ENCODE measurements at places on chromosomes 12 and 14. TPM values are rescaled to one million over a fixed set of nuclear protein-coding genes. Genes with fewer than 3 reads are reported as not detected.
A peak's percentile ranks its signal among the peaks of the same experiment; 100 is the strongest.

- peak; percentile 13 for DNase-seq
Observed at GRCh38 chr14:22432348-22432976, 156.6 kb downstream of the DAD1 start.

DNA sequence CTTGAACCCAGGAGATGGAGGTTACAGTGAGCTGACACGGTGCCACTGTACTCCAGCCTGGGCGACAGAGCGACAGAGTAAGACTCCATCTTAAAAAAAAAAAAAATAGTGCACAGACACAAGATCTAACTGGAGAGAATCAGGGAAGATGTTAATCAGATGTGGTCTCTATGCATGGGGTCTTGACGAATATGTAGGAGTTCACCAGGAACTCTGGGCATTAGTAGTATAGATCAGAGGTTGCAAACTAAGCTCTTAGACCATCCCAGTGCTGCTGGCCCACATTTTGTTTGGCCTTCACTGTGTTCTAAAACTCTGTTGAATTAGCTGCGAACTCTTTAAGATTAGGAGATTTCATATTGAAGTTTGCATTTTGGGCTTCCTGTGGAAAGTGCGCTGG is 31.6 kb downstream of the SNRNP35 start:
- no peak for DNase-seq

TSPAN19 gene
- total RNA-seq, result 0.32 TPM

DNA sequence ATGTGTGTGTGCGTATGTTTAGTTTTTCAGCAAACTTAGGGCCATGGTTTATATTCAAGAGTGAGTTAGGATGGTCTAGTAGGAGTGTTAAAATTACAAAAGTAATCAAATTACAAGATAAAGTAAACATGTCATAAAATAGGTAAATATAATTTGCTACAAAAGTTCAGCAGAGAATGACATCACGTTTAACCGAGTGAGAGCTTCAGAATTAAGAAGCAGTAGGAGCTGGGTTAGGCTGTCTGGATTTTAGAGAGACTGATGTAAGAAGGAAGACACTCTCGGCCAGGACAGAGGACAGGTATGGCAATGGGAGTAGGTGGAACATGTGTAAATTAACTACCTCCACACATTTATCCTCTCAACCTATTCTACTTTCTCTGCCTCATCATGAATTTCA is 11.6 kb upstream of the MGST1 start:
- DNase-seq, result no peak

PLBD1 gene
- total RNA-seq, result 0.30 TPM

DNA sequence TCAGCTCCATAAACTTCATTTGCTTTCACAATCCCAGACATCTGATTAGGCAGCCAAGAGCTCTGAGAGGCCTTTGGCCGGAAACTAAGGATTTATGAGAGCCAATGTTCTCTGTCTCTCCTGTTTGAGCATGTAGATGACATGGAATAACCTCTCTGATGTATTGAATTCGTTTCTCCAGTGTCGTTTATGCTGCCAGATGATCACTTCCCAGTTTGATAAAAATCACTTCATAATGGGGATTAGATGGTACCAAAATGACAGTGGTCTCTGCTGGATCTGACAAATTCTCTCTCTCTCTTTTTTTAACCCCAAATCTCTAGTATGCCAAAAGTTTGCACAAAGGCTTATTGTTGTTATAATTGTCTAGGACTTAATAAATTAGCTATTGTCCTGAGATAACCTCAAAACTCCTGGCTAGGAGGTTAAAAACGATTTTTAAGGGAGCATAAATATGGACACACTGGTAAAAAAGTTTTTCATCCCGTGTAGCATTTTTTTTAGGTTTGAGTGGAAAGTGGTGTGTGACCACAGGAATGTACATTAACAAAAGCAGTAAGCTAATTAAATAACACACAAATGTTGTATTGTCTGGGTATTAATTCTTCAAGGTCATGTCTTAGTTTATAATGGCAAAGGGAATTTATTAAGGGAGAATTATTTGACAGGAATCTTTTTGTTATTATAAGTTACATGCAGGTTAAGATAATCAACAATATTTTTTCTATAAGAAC is 82.6 kb upstream of the USP44 start:
- no peak for DNase-seq

GRCh38 chr14:61451891-61452400 is 130.6 kb downstream of the PRKCH start:
- DNase-seq, result no peak

C12orf50 gene
- total RNA-seq, result not detected

ZDHHC22 gene
- total RNA-seq, result 0.10 TPM

DNA sequence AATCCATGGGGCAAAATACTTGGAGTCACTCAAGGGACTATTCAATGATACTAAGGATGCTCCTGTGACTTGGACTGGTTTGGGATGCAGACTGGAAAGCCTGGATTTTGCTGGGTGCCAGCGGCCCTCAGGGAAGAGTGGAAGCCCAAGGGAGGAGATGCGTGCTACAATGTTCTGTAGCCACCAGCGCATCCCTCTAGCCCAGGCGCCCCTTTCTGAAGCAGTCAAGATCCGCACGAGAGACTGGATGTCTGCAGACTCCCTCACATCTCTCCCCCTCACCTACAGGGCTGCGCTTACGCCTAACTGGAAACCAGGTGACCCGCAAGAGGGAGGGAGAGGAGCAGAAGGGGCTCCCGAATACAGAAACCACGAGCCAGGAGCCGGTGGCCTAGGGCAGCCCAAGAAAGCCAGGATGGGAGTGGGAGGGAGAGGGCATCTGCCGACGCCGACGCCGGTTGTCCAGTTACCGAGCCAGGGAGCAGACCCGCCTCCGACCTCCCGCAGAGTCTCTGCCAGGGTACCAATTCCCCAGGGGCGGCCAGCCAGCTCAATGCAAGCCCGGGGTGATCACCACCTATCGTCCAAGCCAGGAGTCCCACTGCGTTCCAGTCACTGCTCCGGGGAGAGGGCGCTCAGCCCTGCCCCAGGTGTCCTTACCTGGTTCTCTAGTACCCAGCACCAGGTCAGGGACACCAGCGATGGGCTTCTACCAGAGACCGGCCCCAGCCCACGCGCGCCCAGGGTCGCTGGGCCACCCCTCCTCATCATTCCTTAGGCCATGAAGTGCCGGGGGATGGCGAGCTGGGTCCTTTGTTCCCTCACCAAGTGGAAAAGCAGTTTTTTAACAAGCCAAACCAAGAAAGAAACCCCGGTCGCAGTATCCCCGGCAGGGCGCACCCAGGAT is 1.2 kb downstream of the NTN4 start:
- no peak for DNase-seq

- DNase-seq, result no peak
Observed at GRCh38 chr14:105087963-105088811, 23.0 kb upstream of the GPR132 start.

GRCh38 chr14:74568380-74568649 is 43.7 kb downstream of the LTBP2 start:
- no peak for DNase-seq

GRCh38 chr12:4905316-4905715 is 4.4 kb upstream of the KCNA1 start:
- no peak for DNase-seq

DNA sequence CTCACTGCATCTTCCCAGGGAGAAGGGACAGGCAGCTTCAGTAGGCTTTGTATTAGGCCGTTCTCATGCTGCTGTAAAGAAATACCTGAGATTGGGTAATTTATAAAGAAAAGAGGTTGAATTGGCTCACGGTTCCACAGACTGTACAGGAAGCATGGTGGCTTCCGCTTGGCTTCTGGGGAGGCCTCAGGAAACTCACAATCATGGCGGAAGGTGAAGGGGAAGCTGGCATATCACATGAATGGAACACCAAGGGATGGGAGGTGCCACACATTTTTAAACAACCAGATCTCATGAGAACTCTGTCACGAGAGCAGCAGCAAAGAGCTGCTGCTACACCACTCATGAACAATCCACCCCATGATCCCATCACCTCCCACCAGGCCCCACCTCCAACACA is 182.2 kb upstream of the SFSWAP start:
- DNase-seq, result no peak

GRCh38 chr12:49866859-49867569 is 24.1 kb upstream of the BCDIN3D start:
- DNase-seq, result peak; percentile 52

ANO2 gene
- not detected for total RNA-seq

GRCh38 chr12:95549392-95550084 is 1.7 kb downstream of the USP44 start:
- DNase-seq, result no peak

GRCh38 chr12:49557187-49557916 is 10.6 kb downstream of the MCRS1 start:
- DNase-seq, result no peak

- DNase-seq, result no peak
Observed at GRCh38 chr12:30934811-30935210, 8.3 kb downstream of the TSPAN11 start.

LALBA gene
- not detected for total RNA-seq

- DNase-seq, result no peak
Observed at GRCh38 chr12:78725951-78726580, 138.5 kb upstream of the SYT1 start.

DNA sequence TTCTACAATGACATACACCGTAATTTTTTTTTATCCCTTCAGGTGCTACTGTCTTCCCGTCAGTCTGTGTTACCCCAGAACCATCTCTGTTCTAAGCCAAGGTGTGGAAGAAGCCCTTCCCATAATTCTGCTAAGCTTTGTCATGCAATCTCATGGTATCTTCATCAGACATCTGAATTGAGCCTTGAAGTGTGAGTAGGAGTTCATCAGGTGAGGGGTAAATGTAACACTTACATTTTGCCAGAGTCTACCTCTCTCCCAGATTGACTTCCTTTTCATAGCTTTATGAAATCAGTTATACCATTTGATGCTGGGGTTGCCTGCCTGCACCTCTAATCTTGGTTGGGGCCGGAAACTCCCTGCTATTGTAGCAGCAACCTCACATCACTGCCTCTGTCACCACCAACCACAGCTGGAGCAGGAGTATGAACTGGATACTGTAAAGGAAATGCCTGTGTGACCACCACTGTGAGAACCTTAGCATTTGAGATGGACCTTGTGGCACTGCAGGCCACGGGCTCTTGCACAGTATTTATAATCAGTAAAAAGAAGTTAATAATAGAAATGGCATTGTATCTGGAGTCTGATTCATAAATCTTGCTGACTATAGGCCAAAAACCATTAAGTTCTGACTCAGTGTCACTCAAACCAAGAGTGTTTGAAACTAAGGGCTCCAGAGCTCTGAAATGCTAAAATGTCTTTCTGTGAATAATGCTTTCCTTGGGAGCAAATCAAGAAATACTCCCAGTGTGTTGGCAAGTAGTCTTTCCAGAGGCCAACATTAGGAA is 58.7 kb upstream of the STK38L start:
- DNase-seq, result no peak

- no peak for DNase-seq
Observed at GRCh38 chr12:117580015-117580717, 218.7 kb upstream of the NOS1 start.

CCDC175 gene
- not detected for total RNA-seq

SLC17A8 gene
- total RNA-seq, result not detected

- no peak for DNase-seq
Observed at GRCh38 chr12:66119870-66120241, 10.7 kb downstream of the LLPH start.

PRMT5 gene
- 186 TPM for total RNA-seq

DNA sequence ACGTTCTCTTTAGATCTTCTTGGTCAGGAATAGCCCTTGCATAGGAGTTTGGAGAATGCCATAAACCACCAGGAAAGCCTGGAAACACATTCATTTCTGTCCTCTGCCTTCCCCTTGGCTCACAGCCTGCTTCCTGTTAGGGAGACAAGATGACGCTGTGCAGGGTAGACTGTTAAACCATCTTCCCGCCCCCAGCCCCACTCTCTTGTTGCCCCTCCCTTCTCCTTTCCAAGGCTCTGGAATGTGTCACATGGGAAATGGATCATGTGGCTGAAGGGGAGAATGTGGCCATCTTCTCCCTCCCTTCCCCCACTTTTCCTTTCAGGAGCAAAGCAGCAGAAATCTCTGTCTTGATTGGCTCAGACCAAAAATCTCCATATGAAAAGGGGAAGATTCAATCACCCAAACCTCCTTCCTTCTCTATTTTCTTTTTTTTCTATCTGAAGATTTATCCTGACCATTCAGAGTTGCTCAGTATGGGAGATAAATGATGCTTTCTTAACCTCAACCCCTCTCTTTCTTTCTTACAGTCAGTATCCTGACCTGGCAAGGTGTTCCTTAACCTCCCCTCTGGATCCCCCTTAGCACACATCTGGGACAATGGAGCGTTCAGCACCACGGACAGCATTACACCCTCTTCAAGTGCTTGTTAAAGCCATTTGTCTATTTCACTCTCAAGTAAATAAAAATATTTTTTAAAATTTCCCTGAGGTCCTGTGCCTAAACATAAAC is 11.4 kb downstream of the GPR19 start:
- no peak for DNase-seq

OTX2 gene
- total RNA-seq, result not detected

SLC39A5 gene
- total RNA-seq, result 0.66 TPM

NKX2-1 gene
- total RNA-seq, result 0.84 TPM

GALC gene
- 0.59 TPM for total RNA-seq

DNA sequence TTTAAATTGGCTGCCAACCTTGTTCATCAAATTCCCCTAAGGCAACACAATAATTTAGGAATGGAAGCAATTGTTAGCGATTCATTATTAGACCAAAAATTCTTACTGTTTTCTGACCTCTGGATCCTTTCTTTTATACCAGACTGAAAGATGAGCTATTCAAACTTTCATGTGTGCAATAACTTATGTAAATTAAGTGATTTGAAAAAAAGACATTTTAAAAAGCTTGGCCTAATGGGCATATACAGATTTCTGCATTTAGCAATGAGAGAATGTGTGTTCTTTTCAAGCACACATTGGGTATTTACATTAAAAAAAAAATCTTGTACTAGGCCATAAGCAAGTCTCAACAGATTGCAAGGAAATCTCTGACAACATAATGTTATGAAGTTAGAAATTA is 65.5 kb downstream of the C12orf75 start:
- DNase-seq, result no peak

- DNase-seq, result no peak
Observed at GRCh38 chr12:120175062-120175461, 19.5 kb downstream of the GCN1 start.

MAP3K9 gene
- total RNA-seq, result 11.7 TPM

- DNase-seq, result no peak
Observed at GRCh38 chr12:46560874-46561273, 188.3 kb upstream of the SLC38A2 start.

- DNase-seq, result peak; percentile 83
Observed at GRCh38 chr12:12835378-12836146, 22.4 kb downstream of the DDX47 start.

TXNDC16 gene
- total RNA-seq, result 2.7 TPM

- no peak for DNase-seq
Observed at GRCh38 chr14:60652674-60653651, 3.7 kb upstream of the SIX1 start.

MUCL1 gene
- total RNA-seq, result not detected

KCNA1 gene
- not detected for total RNA-seq

GRCh38 chr12:81627336-81628189 is 131.6 kb downstream of the PPFIA2 start:
- peak; percentile 52 for DNase-seq

- DNase-seq, result no peak
Observed at GRCh38 chr12:62407587-62407986, 59.0 kb upstream of the MON2 start.

DNA sequence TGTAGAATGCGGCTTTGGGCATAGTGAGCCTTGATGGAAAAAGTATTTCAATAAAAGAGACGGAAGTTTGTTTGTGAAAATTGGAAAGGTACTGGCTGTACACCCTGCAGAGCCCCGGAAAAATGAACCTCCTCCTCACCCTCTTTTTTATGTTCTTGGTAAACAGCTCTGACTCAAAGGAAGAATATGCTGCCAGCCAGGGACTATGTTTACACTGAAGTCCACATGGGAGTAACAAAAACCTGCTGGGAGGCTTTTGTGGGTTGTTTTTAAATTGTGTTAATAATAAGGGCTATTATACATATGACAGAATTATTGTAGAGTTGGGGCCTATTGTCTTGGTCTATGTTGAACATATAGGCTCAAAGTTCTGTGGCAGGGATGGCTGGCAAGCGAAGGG is 70.7 kb downstream of the TTC8 start:
- DNase-seq, result no peak
